ENCODE measurements at places on chromosomes 1 and 21. TPM values are rescaled to one million over a fixed set of nuclear protein-coding genes. Genes with fewer than 3 reads are reported as not detected.

DNA sequence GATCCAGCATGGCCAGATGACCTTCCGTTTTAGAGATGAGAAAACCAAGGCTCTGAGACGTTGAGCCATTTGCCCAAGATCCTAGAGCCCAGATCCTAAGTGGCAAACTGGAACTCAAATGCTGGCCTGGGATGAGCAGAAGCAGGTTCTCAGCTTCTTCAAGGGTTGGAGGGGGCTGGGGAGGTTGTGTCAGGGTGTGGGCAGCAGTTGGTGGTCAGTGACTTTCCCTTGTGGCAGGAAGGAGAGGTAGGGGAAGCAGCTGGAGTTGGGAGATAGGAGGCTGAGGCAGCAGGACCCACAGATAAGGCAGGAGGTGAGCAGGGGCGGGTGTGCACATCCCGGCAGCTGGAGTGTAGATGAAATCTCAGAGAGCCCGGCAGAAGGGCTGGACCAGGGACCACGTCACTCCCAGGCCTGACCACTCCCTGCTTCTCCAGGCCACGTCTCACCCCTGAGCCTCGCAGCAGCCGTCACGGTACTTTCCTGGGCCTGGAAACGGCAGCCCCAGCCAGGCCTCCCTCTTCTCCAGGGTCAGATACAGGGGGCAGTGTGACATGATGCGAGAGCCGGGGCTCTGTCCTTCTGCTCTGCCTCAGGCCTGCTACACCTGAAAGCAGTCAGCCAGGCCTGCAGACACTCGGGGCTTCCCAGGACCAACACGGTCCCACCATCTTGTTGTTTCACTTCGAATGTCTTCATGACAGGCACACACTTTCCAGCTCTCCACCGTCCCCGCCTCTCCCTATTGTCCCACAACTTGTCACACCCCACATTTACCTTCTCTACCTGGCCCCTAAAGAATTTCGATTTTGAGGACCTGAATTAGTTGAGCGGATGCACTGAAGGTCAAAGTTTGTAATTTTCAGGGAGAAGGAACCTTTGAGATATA lies 11.5 kb upstream of the LAPTM5 start:
- no peak for DNase-seq

- DNase-seq, result no peak
These were observed 44.0 kb downstream of the TBX15 start for GRCh38 chr1:118944133-118944532.

DNA sequence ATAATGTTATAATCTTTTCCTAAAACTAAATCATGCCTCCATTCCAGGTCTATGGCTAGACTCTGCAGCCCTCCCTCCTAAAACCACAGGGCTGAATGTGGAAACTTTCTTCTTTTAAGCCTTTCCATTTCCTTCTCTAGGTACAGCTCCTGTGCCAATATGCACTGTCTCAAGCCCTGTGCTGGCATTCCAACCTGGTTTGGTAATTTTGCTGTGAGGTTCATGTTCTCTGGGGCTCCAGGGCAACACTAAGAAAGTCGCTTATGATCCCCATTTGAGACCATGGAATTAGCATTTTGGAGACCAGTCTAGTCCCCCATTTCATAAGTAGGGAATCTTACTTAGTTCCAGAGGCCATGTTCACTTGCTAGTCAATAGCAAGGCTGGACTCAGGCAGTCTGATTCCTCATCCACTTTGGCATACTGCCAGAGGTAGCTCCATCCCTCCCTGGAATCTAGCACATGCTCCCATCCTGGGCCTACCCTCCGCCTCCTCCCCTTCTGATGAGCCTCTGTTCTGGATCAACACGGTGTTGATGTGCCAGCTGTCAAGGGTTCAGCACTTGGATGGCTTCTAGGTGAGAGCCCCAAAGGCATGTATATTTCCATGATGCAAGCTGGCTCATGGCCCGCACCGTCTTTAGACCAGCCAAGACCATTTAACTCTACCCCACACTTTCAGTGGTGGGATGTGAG lies 36.5 kb downstream of the ZMYND12 start:
- DNase-seq, result no peak

DNA sequence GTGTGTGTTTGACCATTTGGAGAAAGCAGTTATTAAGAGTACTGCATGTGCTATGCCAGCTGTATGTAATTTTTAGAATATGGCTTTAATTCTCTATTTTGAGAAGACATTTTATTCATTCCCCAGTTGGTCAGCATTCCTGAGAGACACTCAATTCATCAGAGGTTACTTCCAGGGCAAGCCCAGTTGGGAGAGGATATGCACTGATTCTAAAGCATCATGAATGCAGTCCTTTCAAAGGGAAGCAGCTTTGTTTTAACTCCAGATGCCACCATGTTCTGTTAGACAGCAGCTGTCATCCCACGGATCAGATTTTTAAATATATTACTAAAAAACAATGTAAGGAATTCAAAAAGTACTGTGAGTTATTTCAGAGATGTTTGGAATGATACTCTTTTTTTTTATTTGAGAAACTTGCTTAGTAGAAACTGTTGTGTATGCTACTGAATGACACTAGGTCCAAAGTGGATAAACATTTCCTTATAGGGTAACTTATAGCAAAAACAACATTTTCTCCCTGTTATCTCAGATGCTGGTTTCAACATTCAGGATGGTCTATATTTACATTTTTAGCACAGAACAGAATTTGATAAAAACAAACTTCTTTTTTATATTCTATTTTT lies 149.5 kb upstream of the B3GALT2 start:
- no peak for DNase-seq

DNA sequence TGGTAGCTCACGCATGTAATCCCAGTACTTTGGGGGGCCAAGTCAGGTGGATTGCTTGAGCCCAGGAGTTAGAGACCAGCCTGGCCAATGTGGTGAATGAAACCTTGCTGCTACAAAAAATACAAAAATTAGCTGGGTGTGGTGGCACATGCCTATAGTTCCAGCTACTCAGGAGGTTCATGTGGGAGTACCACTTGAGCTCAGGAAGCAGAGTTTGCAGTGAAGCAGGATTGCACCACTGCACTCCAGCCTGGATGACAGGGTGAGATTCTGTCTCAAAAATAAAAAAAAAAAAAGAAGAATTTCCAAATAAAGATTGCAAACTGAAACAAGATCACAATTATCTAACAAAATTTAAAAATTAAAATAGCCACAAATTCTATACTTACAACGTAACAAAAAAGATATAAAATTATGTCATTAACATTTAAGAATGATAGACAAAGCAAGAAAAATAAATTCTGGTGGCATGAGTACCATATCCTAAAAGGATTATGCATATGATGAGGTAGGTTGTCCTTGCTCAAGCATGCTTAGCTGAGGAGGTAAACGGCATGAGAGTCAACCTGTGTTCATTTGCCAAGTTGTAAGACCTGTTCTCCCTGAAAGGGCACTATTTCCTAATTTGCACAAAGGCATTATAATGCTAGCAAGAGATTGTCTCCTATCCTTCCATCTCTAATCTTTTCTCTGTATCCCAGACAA lies 20.2 kb downstream of the IPP start:
- DNase-seq, result no peak

PTGFRN gene
- 7.0 TPM for total RNA-seq

VPS26C gene
- 73.4 TPM for total RNA-seq

DNA sequence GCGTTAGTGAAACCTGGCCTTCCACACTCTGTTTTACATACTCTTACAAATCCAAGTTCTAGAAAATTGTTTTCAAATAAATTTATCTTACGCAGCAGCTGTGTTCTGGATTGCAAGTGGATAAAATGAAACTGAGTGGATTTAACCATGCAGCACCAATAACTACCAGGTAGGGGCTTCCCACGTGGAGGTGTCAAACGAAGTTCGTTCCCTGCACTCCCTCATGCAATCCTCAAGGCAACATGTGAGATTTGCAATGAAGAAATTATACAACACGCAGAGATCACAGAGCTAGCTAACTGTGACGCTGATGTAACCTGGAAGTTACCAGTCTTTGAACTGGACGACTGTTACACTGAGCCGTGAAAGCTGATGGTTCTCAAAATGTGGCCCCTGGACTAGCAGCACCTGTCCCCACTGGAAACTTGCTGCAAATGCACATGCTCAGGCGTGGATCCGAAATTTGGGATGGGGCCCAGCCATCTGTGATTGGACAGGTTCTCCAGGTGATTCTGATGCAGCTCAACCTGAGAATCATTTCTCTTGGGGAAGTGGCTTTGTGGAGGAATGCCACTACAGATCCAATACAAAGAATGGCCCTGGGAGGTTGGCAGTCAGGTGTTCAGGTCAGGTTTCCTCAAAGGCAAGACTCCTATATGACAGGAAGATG lies 36.3 kb downstream of the RSPH1 start:
- DNase-seq, result no peak

SLC9C2 gene
- not detected for total RNA-seq

DNA sequence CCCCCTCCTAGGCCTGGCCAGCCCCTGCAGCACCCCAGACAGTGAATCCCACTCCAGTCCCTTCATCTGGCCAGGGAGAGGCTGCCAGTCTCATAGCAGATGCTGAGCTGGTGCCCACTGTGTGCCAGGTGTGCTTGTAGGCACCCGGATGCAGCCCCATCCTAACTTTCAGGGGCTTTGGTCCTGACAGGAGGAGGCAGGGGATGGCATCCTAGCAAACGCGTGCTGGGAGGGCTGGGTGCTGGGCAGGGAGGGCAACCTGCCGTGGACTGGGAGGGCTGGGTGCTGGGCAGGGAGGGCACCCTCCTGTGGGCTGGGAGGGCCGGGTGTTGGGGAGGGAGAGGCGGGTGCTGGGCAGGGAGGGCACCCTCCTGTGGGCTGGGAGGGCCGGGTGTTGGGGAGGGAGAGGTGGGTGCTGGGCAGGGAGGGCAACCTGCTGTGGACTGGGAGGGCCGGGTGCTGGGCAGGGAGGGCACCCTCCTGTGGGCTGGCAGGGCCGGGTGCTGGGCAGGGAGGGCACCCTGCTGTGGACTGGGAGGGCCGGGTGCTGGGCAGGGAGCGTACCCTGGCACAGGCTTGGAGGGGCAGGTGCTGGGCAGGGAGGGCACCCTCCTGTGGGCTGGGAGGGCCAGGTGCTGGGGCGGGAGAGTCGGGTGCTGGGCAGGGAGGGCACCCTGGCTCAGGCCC lies 35.3 kb downstream of the SLC19A1 start:
- no peak for DNase-seq
